ENCODE measurements at places on chromosomes 1 and 21. TPM values are rescaled to one million over a fixed set of nuclear protein-coding genes. Genes with fewer than 3 reads are reported as not detected.

XKR8 gene
- total RNA-seq, result 2.4 TPM

HPCAL4 gene
- total RNA-seq, result 75.4 TPM

PEX14 gene
- total RNA-seq, result 6.1 TPM

CHIT1 gene
- 1.6 TPM for total RNA-seq

DIO1 gene
- total RNA-seq, result not detected

SPRR4 gene
- total RNA-seq, result not detected

LCE3D gene
- total RNA-seq, result not detected

TRIM17 gene
- total RNA-seq, result 1.6 TPM

MEX3A gene
- total RNA-seq, result 43.2 TPM

CLEC20A gene
- not detected for total RNA-seq

TNFRSF14 gene
- 2.4 TPM for total RNA-seq

F13B gene
- not detected for total RNA-seq

S100A7A gene
- not detected for total RNA-seq

CADM3 gene
- total RNA-seq, result 115 TPM

LEFTY1 gene
- total RNA-seq, result 0.41 TPM

FABP3 gene
- total RNA-seq, result 198 TPM

FAM72A gene
- total RNA-seq, result 2.4 TPM

BACE2 gene
- total RNA-seq, result 10.2 TPM

RIPPLY3 gene
- total RNA-seq, result not detected

Data from frontal cortex (tissue), 4 donors.